ENCODE measurements at places on chromosomes 6 and 20.

GRCh38 chr20:49886571-49887213 is 28.6 kb downstream of the SPATA2 start:
- peak; percentile 44 for DNase-seq

GRCh38 chr6:6712449-6713403 is 124.2 kb downstream of the LY86 start:
- no peak for DNase-seq

DNA sequence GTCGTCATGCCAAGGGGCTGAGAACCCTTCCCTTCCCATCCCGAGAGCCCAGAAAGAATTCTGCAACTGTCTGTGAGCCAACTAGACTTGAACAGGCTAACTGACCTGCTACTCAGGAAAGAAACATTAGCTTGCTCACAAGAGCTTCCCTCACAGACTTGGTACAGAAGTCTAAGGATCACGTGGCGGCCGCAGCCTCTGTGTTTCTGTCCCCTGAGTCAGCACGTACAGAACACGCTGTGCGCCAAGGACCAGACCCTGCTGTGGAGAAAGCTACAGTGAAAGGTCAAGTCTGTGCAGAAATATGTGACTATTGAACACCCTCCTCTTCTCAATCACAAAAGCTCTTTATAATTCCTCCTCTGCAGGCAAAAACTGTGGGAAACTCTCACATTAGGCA is 151.3 kb upstream of the QKI start:
- DNase-seq = no peak

DNA sequence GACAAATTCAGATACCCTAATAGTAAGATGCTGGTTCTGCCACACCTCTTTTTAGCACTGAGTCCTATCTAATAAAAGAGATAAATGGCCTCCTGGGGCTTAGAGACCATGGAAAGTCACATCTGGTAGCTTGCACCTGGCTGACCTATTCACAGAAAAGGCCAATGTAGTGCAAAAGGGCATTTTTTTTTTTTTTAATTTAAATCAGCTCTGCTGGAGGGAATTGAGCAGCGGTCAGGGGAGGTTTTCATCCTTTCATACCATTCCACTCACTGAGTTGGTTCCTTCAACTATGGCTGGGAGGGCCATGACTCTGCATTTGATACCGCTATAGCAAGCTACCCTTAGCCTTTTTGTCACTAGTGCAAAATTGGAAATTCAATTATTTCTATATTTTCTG is 20.1 kb upstream of the HS3ST5 start:
- no peak for DNase-seq

DNA sequence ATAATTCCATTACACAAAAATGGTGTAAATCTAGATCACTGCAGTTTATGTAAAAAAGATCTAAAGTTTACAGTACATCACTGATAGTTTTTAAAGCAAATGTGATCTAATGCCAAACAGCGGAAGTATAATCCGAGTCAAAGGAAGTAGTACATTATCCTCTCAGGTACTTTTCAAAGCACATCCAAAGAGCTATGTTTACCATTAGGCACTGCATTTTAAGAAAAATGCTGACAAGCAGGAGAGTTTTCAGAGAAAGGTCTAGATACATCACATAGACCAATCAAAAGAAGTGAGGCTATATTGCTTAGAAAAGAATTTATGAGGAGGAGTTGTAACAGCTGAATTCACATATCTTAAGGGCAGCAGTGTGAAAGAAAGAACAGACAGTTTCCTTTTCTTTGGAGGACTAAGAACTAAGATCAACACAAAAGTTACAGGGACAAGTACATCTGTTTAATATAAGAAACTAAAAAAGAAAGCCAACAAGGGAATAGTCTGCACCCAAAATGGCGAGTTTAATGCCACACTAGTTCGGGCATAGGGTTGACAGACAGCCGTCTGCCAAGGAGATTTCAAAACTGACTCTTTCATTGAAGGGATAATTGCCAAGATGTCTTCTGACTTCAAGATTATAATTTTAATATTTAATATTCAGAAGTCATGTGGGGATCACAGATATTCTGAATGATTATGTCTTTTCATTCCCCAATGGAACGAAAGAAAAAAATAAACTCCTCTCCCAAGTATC is 1.4 kb downstream of the ZNF184 start:
- DNase-seq = no peak

- no peak for DNase-seq
These were observed 15.9 kb upstream of the SNAI1 start for GRCh38 chr20:49966861-49967260.

DNA sequence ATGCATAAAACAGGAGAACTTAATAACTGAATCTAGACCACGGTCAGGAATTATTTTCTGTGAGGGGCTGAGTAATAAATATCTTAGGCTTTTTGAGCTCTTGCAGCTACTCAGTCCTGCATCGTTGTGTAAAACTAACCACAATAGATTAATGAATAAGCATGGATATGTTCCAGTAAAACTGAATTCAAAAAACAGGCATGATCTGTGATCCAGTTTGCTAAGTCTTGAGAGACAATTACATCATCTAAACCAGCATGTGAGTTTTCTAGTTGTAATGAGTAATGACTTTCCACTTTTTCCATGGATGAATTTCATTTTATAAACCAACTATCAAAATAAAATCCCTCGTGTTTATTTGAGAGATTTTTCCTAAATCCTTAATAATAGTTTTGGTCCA is 336.8 kb downstream of the RFPL4B start:
- no peak for DNase-seq

- DNase-seq = no peak
These were observed 406.7 kb downstream of the LMBRD1 start for GRCh38 chr6:69390125-69390524.

DNA sequence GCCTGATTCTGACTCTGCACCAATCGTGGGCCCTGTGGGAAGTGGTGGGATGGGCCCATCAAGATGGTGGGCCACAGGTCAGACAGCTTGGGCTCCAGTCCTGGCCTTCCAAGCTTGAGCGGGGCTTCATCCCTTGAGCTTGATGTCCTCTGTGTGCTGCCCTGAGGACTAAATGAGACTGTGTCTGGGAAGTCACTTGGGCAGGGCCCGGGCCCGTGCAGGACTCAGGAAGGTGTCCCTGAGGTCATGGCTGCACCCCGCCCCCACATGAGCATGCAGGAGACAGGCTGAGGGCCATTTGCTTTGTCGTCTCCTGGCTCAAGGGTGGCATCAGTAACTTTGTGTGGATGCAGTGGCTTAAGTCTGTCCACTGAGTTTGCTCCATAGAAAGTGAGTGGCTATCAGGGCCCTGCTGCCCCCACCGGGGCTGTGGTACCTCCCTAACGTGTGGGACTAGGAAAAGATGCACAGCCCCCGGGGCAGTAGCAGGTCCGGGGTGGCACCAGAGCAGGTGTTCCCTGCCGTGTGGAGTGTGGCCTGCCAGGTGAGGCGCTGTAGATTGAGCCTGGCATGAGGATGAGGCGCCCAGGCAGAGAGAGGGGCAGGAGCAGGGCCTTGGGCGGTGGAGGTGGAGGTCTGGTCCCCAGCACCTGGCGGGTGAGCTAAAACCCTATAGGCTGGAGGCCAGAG is 298.6 kb downstream of the TAF4 start:
- DNase-seq = no peak

GRCh38 chr6:4593951-4594350 is 182.3 kb upstream of the CDYL start:
- no peak for DNase-seq

DNA sequence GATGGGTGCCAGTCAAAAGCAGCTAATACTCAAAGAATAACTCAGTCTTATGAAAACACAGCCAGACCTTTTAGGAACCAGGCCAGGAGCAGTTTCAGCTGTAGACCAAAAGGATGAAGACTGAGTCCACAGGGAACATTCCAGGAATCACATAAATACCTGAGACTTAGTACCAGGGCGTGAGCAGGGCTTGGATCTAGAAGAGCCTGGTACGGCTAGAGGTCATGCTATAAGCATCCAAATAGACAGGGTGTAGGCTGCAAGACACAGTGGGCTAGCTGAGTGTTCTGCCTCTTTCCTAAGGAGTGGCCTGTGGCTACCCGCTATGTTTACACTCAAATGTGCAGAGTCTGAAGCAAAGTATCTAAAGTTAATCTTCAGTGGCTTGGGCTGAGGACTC is 29.5 kb upstream of the LRRC1 start:
- DNase-seq = no peak

GRCh38 chr6:33578164-33578563 is 1.9 kb downstream of the BAK1 start:
- no peak for DNase-seq

DNA sequence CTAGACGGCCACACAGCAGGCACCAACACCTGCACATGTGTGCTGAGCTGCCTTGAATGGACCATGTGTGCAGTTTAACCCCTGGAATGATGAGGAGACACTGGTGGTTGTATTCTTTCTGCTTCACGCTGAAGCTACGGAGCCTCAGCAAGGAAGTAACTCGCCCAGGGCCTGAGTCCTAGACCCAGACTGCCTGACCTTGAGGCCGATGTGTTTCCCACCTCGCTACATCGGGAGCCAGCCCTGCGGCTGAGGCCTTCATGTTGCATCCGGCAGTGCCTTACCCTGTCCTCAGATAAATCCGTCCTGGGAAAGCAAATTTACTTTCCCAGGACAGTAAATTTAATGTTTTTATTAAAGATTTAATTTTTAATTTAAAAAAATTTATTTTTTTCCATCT is 110.0 kb upstream of the MTHFD1L start:
- no peak for DNase-seq

DNA sequence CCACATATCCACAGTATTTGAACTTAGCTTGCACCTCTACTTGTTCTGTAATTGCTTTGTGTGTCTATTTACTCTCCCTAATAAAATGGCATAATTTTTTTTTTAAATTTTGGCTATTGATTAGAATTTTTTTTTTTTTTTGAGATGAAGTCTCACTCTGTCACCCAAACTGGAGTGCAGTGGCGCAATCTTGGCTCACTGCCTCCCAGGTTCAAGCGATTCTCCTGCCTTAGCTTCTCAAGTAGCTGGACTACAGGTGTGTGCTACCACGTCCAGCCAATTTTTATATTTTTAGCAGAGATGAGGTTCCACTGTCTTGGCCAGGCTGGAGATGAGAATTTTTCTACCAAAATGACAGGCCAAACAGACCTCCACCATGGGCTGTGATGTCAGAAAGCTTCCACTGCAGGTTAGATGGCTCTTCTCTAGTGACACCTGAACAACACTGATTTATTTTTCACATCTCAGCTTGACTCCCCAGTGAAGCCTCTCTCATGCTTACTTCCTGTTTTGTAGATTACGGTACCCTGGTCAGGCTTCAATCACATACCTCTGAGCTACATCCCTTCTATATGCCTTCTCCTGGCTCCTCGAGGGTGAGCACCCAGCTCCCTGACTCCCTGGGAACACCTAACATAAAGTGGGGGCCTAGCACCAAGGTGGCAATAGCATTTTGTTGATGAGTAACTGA is 112.8 kb downstream of the ARHGAP18 start:
- DNase-seq = no peak

- DNase-seq = no peak
These were observed 44.1 kb upstream of the GCM1 start for GRCh38 chr6:53192682-53193188.

- DNase-seq = peak; percentile 56
These were observed 710 bp downstream of the BTBD9 start for GRCh38 chr6:38638941-38639497.

- no peak for DNase-seq
These were observed 350.6 kb upstream of the PLCB4 start for GRCh38 chr20:8718279-8718678.

GRCh38 chr6:96927660-96928059 is 3.1 kb downstream of the KLHL32 start:
- DNase-seq = no peak

GRCh38 chr20:42118001-42118400 is 499.8 kb upstream of the CHD6 start:
- no peak for DNase-seq

DNA sequence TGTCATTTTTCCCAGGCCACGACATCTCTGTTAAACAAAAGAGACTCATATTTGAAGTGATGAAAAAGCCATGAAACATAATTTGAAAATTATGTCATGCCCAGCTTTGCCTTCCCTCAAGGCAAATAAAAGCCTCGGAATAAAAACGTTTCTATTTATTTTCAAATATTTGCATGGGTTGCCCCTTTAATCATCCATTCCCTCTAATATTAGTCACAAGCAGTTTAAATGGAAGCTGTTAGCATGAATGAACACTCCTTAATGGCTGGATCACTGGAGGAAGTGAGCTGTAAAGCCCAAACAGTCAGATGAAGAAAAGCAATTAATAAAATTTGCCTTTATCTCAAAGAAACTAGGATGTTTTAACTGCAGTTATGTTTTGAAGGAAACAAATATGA is 69.3 kb upstream of the STMND1 start:
- no peak for DNase-seq

GRCh38 chr6:75579951-75580350 is 21.7 kb upstream of the SENP6 start:
- no peak for DNase-seq

DNA sequence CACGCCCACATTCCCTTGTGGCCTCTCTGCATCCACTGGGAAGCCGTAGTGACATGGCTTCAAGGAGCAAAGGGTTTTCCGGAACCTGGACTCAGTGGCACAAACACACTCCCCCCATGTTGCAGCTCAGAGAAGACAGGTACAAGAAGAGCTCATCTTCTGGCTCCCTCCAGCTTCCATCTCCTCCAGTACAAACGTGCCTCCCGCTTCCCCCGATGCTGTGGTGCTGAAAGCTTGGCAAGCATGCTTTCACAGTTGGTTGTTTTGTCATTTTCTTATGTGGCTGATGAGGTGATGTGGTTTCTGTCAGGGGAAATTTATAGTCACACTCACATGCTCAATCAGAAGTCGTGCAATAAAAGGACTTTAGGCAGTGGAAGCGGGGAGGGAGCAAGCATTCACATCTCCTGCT is 258.5 kb downstream of the KIF16B start:
- no peak for DNase-seq

All from natural killer cell treated with Interleukin-12 subunit alpha and Interleukin-12 subunit beta and Interleukin-15 and Interleukin-18, amount 100 ng/mL, for 72 hours (primary cell).